ENCODE measurements at places on chromosomes 1 and 21. TPM values are rescaled to one million over a fixed set of nuclear protein-coding genes. Genes with fewer than 3 reads are reported as not detected.

DNA sequence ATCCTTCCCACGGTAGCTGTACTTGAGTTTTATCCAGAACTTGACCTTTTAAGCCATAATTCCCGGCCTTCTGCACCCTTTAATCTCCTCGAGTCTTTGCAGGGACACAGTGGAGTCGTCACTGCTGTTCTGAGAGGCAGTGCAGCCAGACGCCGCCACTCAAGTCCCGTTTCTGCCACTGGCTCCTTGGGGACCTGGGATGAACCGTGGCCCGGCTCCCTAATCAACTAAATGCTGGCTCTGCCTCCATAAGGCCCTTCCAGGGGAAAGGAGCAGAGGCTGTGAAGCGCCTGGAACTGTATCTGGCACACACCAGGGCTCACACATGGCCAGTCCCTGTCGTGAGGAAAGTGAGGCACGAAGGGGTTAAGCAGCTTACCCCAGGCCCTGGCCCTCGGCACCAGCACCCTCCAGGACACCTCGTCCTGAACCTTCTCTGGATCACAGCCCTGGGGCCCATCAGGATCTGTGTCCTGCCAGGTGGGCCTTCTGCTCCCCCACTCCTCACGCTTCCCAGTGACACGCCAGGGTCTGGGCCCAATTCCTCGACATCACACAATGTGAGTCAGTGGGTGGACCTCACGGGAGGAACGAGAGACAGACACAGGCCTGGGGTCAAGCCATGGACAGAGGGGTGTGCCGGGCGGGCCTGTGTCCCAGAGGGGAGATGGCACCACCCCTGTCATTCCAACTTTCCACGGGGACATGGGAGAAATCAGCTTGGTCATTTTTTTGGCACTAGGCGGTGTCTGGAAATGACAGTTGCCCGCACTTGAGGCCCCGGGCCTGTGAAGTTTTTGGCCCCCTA, 23.5 kb upstream of the C1orf174 start:
- peaks cover 12% of the 10 kb centered on the region for H3K27me3 ChIP-seq
- H3K4me3 ChIP-seq = no peak overlapping the region

DNA sequence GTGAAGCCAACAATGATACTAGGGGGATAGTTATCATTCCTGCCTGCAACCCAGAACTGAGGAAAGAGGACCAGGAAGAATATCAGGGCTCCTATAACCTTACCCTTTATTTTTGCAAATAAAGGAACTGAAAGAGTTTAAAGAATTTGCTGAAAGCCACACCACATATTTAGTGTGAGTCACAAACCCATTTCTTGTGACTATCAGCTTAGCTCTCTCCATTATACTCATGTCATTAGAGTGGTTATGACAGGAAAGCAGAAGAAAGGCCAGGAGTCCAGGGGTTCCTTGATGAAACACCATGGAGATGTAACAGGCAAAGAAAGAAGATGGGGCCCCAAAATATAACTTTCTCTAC, 141.1 kb upstream of the SAMSN1 start:
- H3K4me1 ChIP-seq = peaks cover 14% of the 10 kb centered on the region
- H3K27me3 ChIP-seq = no peaks in the 10 kb centered on the region
- H3K36me3 ChIP-seq = peaks cover 5% of the 10 kb centered on the region
- DNase-seq = no peak

GRCh38 chr1:230163719-230164118, 96.7 kb downstream of the GALNT2 start:
- no peak overlapping the region for H3K4me3 ChIP-seq
- H3K27me3 ChIP-seq = no peaks in the 10 kb centered on the region
- no peak overlapping the region for H3K27ac ChIP-seq
- DNase-seq = no peak
- peaks cover 23% of the 10 kb centered on the region for H3K4me1 ChIP-seq

DNA sequence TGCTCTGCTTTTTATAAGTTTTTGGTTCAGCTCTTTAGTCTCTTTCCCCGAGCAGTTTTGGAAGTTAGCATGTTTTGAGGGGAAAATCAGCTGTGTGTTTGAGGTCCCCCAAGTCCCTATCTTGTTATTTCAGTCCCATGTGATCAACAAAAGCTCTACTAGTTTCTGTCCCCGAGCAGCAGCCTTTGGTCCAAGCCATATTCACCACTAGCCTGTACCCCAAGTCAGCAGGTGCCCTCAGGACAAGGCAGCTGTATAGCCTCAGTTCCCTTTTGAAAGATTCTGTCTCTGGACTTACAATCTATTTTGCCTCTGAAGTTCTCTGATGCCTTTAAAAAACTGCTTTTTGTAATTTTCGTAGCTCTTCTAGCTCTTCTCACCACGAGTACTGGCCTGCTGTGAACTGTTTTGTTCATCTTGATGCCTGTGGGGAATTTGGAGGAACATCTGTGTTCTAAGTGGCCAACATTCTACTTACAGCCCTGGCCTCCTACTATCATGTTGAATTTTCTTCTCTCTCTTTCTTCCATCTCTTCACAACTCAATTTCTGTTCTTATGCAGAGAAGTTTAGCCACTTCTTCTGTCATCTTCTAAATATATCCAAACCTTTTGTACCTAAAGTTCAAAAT, 16.7 kb downstream of the UAP1 start:
- peaks cover 7% of the 10 kb centered on the region for H3K36me3 ChIP-seq
- DNase-seq = no peak
- H3K4me1 ChIP-seq = peaks cover 2% of the 10 kb centered on the region
- H3K4me3 ChIP-seq = no peak overlapping the region
- no peaks in the 10 kb centered on the region for H3K27me3 ChIP-seq

DNA sequence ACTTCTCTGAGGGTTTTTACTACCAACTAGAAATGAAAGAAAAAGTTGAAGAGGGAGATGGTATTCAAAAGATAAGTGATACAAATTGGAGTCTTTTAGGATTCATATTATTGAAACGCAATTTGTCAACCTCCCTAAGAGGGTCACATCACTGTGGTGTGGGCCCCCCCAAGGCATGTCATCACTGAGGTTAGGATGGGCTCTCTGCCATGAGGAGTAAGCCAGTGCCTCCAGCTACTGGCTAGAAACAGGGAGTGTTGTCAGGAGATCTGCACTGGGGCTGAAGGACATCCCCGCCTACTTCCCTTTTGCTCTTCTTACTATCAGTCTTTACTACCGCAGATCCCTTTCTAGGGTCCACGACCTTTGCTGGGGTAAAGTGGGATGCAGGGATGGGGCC, 25.9 kb downstream of the ITSN1 start:
- DNase-seq = no peak
- H3K36me3 ChIP-seq = no peaks in the 10 kb centered on the region
- no peak overlapping the region for H3K4me3 ChIP-seq

Gene PTPRC
- total RNA-seq = 697 TPM

Gene MIXL1
- not detected for total RNA-seq

Gene NBPF6
- total RNA-seq = 0.20 TPM

Measured in T-helper 17 cell (primary cell).